ENCODE measurements at places on chromosomes 11 and 22.

DNA sequence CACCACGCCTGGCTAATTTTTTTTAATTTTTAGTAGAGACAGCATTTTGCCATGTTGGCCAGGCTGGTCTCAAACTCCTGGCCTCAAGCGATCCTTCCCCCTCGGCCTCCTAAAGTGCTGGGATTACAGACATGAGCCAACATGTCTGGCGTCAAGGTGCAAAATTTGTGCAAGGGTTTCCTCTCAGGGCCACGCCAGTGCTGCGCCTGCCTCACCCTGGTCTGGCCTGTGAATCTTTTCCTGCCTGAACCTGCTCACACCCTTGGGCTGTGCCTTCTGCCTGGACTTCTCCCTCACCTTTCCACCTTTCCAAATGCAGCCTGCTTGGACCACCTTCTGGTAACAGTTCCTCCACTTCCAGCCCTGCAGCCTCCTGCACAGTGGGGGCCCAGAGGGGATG is 43.4 kb downstream of the MCM5 start:
- DNase-seq: no peak

DNA sequence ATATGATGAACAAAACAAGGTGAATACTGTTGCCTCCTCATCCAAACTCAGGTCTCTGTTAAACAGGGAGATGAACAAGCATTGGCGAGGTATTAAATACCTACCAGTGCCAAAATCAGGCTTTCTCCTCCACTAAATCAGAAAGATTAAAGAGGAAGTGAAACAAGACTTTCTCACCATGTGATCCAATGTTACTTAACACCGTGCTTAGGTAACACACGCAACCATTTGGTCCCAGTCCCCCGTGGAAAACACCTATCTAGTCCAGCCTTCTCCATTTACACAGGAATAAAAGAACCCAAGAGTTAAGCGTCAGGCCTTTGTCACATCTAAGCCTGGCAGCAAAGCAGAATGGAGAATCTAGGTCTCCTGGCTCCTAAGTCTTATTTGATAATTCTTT is 34.5 kb downstream of the TENM4 start:
- DNase-seq: no peak

DNA sequence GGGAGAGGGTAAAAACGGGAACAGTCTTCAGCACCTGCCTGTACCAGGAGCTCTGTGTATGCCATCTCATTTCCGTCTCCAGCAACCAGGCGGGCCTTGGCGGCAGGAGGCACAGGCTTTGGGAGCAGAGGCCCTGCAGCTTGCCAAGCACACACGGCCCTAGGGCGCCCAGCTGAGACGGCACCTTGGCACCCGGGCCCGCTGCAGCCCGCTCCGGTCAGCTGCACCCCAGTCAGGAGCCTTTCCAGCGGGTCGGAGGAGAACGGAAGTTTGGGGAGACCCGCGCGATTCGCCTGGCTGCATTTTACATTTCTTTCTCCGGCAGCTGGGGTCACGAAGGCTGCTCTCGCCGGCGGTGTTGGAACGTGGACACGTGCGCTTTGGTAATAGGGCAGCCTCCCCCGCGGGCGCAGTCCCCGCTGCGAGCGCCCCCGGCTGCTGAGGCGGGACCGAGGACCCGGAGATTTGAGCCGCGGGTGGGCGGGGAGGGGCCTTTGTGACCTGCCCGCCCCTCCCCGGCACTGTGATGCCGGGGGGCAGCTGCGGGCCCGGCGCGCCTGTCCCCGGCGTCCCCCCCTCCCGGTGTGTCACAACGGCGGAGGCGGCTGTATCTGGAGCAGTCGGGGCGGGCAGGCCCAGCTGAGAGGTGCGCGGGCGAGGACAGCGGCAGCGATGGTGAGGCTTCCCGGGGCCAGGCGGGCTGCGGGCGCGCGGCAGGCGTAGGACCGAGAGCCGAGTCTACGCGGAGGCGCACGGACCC is at the start of gene TUBA8:
Gene TUBA8 (plus strand): TSS at position 616 of the 760 bp plus-strand sequence. CDS start 57 bp downstream, at position 673.
- no peak for DNase-seq

- DNase-seq: no peak
Observed at GRCh38 chr22:17205432-17205831, 13.8 kb downstream of the ADA2 start.

DNA sequence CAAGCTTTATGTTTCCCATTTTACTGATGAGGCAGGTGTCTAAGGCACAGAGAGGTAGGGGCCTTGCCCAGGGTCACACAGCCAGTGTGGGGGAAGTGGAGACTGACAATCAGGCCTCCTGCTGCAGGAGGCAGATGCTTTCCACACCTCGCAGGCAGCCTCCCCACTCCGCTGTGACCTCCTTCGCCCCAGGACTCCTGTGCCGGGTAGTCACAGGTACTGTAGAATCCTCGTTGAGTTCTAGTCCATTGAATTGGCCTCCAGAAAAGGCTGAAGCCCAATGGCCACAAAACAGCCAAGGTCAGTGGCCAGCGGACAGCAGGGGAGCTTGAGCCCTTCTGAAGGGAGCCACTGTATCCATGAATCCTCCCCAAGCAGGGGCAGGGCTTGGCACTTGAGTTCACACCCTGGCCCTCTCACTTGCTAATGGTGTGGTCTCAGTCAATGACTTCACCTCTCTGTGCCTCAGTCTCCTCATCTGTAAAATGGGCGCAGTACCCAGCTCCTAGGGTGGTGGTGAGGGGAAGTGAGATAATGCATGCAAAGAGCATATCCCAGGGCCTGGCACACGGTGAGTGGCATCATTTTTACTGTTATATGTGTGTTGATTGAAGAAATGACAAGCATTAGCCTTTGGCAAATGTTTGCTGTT is 1.1 kb upstream of the FXYD2 start:
- no peak for DNase-seq

DNA sequence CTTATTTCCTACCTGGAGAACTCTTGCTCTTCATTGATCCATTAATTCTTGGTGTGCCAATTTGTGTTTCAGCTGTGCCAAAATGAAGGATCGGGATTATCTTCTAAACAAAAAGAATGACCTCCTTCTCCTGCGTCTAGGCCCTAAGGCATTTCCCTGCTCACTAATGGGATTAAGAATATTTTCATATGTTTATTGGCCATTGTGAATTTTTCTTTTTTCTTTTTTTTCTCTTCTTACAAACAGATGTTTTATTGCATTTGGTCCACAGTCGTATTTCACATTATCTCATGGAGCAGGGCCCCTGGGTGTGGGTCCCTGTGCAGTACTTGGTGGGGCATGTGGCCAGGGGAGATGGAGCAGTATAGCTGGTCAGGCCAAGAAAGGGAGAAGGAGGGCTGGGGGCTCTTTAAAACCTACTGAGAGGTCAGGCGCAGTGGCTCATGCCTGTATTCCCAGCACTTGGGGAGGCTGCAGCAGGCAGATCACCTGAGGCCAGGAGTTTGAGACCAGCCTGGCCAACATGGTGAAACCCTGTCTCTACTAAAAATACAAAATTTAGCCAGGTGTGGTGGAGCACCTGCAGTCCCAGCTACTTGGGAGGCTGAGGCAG is 35.3 kb upstream of the HORMAD2 start:
- no peak for DNase-seq

- no peak for DNase-seq
Observed at GRCh38 chr22:48347311-48347710, 1480.4 kb downstream of the BRD1 start.

GRCh38 chr22:37410174-37411055 is 16.9 kb downstream of the ELFN2 start:
- DNase-seq: no peak

DNA sequence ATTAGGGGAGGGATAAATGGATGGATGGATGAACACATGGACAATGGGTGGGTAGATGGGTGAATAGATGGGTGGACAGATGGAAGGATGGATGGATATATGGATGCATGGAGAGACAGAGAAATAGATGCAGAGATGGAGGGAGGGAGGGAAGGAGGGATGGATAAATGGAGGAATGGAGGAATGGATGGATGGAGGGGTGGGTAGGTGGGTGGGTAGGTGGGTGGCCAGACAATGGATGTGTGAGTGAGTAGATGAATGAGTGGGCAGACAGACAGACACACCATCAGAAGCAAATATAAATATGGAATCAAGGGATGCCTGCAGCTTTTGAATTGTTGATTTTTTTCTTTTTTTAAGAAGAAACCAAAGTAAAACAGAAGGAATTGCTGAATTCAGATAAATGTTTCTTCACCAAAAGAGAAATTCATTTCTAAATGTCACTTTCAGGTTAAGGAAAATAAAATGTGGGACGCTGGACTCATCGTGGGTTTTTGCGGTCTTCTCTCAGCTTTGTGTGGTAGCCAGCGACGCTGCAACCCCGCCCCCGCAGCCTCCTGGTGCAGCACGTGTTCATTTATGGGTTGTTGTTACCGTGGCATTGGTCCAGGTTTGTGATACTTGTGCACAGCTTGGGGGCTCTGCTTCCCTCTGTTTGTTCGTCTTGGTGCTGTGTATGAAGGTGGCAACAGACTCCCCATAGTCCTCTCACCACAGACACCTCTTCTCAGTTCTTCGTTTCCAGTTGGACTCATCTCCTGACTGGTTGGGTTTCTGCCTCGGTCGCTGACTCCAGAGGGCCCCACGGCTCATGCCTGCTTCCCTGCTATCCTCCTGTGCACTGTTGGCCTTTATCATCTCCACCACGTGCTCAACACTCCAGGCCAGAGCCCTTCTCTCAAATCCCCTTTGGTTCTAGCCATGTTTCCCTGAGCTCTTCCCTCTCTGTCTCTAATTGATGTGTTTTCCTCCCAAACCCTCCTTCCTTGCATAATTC is 76.4 kb downstream of the CDKN1C start:
- no peak for DNase-seq

DNA sequence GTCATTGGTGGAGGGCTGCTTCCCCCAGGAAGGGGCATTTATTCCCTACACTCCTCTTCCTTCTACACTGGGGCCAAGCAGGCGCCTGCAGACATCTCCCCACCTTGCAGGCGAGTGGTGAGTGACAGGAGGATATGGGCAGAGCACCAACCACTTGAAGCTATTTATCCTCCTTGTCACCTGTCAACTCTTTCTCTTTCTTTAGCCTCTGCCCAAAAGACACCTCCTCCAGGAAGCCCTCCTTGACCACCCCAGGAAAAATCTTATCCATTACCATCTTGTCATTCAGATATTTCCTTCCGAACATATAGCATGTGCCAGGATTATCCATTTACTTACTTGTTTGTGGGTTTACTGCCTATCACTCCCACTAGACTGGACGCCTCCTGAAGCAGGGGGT is 362.4 kb downstream of the MN1 start:
- DNase-seq: no peak

- no peak for DNase-seq
Observed at GRCh38 chr11:15418921-15419320, 304.2 kb downstream of the INSC start.

- DNase-seq: no peak
Observed at GRCh38 chr11:35334385-35335090, 84.8 kb downstream of the SLC1A2 start.

GRCh38 chr22:29233277-29233877 is 27.7 kb downstream of the EMID1 start:
- DNase-seq: no peak

DNA sequence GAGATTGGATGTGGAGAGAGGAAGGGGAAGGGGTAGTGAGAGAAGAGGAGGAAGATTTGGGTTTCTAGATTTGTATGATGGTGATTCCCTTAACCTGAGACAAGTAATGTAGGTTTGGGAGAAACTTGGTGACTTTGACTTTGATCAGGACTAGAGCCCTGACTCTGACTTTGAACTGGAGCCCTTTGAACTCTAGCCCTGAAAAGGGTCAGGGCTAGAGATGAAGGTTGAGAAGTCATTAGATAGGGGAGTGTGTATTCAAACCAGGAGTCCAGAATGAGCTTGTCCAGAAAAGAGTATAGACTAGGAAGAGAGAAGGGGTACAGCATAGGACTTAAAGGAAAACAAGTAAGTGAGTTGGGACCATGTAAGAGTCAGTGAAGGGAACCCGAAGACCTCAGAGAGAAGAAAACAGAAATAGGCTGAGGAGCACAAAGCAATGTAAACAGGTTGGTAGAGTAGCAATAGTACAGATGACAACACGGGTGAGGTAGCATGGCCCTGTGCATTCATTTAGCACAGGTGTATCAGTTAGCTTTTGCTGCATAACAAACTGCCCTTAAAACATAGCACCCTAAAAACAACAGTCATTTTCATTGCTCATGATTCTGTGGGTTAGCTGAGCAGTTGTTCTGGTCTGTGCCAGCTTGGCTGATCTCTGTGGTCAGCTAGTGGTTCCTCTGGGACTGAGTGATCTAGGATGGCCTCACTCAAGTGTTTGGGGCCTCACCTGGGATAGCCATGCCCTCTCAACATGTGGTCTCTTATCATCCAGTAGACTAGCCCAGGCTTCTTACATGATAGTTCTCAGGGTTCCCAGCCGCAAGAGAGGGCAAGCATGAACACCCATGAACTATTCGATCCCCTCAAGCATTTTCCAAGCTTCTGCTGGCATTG is 43.1 kb downstream of the C22orf31 start:
- no peak for DNase-seq

DNA sequence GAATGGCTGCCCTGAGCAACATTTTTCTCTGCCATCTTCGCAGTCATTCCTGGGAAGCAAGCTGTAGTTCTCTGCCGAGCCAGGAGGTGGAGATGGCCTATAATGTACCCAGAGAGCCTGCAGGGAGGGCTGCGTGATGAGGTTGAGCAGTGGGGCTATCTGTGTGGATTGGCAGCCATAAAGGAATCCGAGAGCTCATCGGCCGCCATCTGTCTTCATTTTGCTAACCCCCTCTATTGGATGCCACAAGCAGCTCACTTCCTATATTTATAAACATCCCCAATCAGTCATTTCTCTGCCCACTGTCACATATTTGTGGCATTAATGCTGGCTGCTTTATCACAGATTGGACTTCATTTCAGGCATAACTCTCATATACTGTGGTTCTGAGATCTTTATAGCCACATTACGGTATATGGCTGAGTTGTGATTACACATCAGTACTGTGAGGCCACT is 209.5 kb downstream of the NTM start:
- no peak for DNase-seq

GRCh38 chr11:64560139-64560771 is 30.8 kb upstream of the SLC22A12 start:
- DNase-seq: no peak

- DNase-seq: no peak
Observed at GRCh38 chr11:125268611-125269010, 104.1 kb downstream of the PKNOX2 start.

DNA sequence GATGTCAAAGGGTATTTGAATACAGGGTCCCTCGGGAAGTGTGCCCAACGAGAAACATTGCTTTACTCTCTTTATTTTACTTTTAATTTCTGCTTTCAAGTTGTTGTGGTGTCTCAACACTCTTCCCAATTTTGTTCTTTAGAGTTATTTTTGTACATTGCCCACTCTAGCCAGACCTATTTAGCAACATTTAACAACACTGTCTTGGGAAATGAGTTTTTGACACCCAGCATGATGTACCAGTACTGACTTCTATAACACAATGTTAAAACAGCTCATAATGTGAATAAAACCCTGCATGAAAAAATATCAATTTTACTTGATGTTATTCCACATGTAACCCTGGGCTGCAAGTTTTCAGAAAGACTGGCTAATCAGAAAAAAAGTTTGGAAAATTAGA is 350.2 kb upstream of the PITPNB start:
- no peak for DNase-seq

Measured in CD8-positive, alpha-beta memory T cell (primary cell).